ENCODE measurements at places on chromosomes 4 and X. TPM values are rescaled to one million over a fixed set of nuclear protein-coding genes. Genes with fewer than 3 reads are reported as not detected.

Gene PLK4
- 21.6 TPM for total RNA-seq

Gene SPP1
- 76.1 TPM for total RNA-seq

Gene FAM47E
- total RNA-seq: 4.0 TPM

Gene ODAPH
- not detected for total RNA-seq

Gene TRIM75
- total RNA-seq: not detected

Gene DOK7
- total RNA-seq: 2.2 TPM

Gene PF4V1
- not detected for total RNA-seq

Gene CSAG3
- total RNA-seq: not detected

Gene CEP135
- 21.2 TPM for total RNA-seq

Gene PLS3
- total RNA-seq: 245 TPM

Gene TMEM184C
- 37.0 TPM for total RNA-seq

Gene ZNF732
- 6.8 TPM for total RNA-seq

Gene AIMP1
- total RNA-seq: 34.5 TPM

Gene NPNT
- total RNA-seq: 50.6 TPM

Gene TMEM47
- total RNA-seq: 54.1 TPM

Gene LGI2
- total RNA-seq: 4.8 TPM

Gene PPEF2
- total RNA-seq: not detected

Gene FRAS1
- 20.5 TPM for total RNA-seq

Gene REELD1
- total RNA-seq: not detected

Gene ARR3
- not detected for total RNA-seq

Gene ADH1C
- total RNA-seq: 4.7 TPM

Gene PCDH18
- total RNA-seq: 227 TPM

Gene FREM3
- 1.5 TPM for total RNA-seq

Gene ZDHHC9
- total RNA-seq: 25.2 TPM

Gene MAGEB1
- not detected for total RNA-seq

Gene GSX2
- not detected for total RNA-seq

Gene AMOT
- total RNA-seq: 29.2 TPM

Gene EDA2R
- 1.7 TPM for total RNA-seq

Gene REPS2
- total RNA-seq: 15.6 TPM

Gene ARL9
- 0.32 TPM for total RNA-seq

Gene UGT2B11
- total RNA-seq: not detected

Gene GAGE12F
- total RNA-seq: not detected

Measured in urinary bladder (tissue), 4 donors.